ENCODE measurements at places on chromosomes 13 and 19. TPM values are rescaled to one million over a fixed set of nuclear protein-coding genes. Genes with fewer than 3 reads are reported as not detected.
A peak's percentile ranks its signal among the peaks of the same experiment; 100 is the strongest.

DNA sequence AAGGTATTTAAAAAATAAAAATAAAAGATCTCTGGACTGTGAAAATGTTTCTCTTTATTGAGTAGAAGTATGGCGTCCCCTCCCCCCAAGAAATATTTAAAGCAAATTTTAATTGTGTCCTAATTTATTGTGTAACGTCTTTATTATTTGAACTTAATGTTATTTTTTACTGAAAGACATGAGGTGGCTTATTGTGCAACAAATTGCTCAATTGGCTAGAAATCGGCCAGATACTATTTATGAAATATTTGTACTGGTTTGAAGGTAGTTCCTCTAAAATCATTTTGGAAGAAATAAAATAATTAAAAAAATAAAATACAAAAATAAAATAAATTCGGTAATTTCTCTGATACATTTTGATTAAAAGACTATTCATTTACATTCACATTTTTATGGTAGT is 162.3 kb downstream of the DACH1 start:
- H3K4me1 ChIP-seq = no peaks in the 10 kb centered on the region
- no peaks in the 10 kb centered on the region for H3K36me3 ChIP-seq
- no peak overlapping the region for H3K27ac ChIP-seq
- no peaks in the 10 kb centered on the region for H3K27me3 ChIP-seq

GRCh38 chr19:47056411-47056810 is 8.0 kb upstream of the TMEM160 start:
- H3K36me3 ChIP-seq = no peaks in the 10 kb centered on the region
- no peak overlapping the region for H3K4me3 ChIP-seq
- no peaks in the 10 kb centered on the region for H3K4me1 ChIP-seq
- no peak overlapping the region for H3K27ac ChIP-seq

GRCh38 chr19:33758541-33759013 is 38.1 kb upstream of the KCTD15 start:
- DNase-seq = peak; percentile 26
- H3K4me3 ChIP-seq = no peak overlapping the region
- H3K36me3 ChIP-seq = no peaks in the 10 kb centered on the region

Gene MAMSTR
- 4.7 TPM for total RNA-seq

Gene AMH
- 45.6 TPM for total RNA-seq

Gene LRG1
- 0.66 TPM for total RNA-seq

Data from cardiac muscle cell (in vitro differentiated cells and primary cell).